Spleen (tissue), 13 donors: ENCODE measurements at places on chromosomes 2 and 18. TPM values are rescaled to one million over a fixed set of nuclear protein-coding genes. Genes with fewer than 3 reads are reported as not detected.

Gene RTTN
- total RNA-seq, result 25.7 TPM

Gene RNF181
- total RNA-seq, result 117 TPM

Gene ITGB6
- total RNA-seq, result not detected

Gene RAPH1
- 49.9 TPM for total RNA-seq

Gene SPTBN1
- 347 TPM for total RNA-seq

GRCh38 chr18:72903033-72903432 is 35.2 kb upstream of the NETO1 start:
- DNase-seq, result no peak

GRCh38 chr2:175168564-175168945 is 552 bp upstream of the ATF2 start:
- no peak for DNase-seq

DNA sequence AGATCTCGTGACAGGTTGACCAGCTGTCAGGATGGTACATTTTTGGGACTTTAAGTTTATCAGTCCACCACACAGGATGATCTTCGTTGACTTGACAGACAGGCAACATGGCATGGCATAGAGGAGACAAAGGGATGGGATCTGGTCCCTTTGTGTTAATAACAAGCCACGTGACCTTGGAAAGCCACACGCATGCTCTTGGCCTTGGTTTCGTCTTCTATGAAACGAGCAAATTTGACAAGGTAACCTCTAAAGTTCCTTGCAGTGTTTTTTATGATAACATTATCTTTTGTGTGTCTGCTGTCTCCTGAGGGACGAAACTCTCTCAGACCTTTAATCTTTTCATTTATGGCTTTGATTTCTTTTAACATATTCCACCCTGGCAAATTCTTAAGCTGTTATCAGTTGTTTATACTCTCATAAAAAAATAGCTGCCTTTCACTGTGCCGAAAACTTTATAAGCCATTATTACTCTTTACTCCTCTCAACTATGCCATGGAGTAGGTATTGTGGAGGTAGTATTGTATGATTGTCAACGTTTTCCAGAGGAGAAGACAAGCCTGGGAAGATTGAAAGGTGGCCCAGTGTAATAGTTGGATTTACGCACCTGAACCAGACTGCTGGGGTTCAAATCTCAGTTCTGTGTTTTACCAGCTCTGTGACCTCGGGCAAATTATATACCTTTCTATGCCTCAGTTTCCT is 81.3 kb downstream of the MYOM1 start:
- DNase-seq, result no peak

DNA sequence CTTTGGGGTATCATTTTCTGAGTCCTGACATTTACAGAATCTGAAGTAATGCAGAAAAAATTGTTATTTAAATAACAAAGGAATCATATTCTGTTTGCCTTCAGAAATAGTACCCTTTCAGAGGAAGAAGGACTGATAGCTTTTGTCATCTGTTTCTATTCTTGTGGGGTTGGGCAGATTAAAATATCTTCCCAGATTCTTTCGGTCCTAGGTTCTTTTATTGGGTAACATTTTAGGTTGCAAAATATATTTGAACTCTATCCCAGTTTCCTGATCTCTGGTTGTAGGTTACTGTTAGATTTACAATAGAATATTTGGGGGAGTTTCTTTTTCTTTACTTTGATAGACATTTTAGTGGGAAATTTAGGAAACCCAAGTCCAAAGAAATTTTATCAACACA is 550.5 kb downstream of the SPAG16 start:
- DNase-seq, result no peak

GRCh38 chr18:40670668-40671375 is 1284.2 kb upstream of the PIK3C3 start:
- no peak for DNase-seq

GRCh38 chr2:200472853-200473464 is 36.9 kb downstream of the KCTD18 start:
- DNase-seq, result no peak

- no peak for DNase-seq
Observed at GRCh38 chr18:48563027-48563426, 24.2 kb downstream of the CTIF start.

DNA sequence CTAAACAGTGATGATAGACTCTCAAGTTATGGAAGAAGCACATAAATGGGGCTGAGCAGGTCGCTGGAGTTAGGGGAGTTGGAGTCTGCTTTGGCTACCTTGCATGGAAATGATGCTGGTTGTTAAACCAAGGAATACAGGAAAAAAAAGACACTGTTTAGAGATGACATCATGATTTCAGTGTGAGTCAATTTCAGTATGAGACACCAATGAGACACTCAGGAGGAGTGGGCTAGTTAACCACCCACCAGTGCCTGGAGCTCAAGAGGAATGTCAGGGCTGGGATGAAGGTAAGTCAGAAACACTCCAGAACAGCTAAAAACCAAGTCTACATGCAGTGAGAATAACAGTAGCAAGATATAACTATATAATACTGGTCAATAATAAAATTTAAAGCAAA is 303.6 kb downstream of the SOX11 start:
- no peak for DNase-seq

DNA sequence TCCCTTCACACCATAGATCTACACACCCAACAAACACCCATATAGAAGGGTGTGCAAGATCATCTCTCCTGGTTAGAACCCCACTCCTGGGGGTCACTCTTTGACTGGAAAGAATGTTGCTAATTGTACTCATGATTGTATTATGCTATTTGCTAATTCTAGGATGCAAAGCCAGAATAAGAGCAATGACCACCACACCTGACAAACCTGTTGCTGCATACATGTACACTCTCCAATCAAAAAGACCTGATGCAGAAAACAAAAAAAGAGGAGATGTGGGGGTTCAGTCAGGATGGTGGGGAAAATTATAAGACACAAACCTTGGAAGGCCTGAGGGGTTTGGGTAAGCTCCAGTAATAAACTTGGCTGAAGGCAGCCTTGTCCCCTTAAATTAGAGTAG is 36.9 kb upstream of the PDK1 start:
- DNase-seq, result no peak

- no peak for DNase-seq
Observed at GRCh38 chr18:7945882-7946281, 378.8 kb downstream of the PTPRM start.
